ENCODE measurements at places on chromosomes 4 and X.
A peak's percentile ranks its signal among the peaks of the same experiment; 100 is the strongest.

DNA sequence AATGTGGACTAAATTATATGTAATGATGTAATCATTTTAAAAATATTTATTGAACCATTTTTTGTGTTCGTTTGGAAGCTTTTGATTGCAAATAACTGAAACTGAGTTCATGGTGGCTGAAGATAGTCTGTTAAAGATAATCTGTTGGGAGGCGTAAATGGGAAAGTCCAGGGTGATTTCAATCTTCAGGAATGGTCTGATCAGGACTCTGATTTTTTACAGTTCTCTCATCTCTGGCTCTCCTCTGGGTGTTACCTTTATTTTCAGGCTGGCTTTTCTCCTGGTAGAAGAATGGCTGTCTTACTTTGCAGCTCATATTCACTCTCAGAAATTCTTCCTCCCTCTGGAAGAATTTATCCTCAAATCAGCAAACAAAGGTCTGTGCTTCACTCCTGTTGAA is 199.0 kb upstream of the LEF1 start:
- no peak for DNase-seq

DNA sequence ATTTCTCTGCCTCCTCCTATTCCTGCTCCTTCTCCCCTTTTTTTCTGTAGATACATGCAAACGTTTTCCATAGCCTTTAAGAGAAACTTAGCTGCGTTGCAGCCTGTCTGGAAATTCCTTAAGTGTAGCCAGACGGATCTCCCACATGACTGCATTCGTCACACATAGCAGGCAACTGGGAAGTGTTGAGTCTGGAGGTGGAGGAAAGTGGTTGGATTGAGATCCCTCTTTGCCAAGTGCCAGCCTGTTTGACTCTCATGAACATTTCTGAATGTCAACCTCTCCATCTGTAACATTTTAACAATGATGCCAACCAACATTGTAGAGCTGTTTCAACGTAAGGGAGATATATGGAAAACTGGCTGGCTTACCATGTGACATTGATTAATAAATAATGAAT is 45.1 kb upstream of the FAM9A start:
- DNase-seq, result no peak

DNA sequence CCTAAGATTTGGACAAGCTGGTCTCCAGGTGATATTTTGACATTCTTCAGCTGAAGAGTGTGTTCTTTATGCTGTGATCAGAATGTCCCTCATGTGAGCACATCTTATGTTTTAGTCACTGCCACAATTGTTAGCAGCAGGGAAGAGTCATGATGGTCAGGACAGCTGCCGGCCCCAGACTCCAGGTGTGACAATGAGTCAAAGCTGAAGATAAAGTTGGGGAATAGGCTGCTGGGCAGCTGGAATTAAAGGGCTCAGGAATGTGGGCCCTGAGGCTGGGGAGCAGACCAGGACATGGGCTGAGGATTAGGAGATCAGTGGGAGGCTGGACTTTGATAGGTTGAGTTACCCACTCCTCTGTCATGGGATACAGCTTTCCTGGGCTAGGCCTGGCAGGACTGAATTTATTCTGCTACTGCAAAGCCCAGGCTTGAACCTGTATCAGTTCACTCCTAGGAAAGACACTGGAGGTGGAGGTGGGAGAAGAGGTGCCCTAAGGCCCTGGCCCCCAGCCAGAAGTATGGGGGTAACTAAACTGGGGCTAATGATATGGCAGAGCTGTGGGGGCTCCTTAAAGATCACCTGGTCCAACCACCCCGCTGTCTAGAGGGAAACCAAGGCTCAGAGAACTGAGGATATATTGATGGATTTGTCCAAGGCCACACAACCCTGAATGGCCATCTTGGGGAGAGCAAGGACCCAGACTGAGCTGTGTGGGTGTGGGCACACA is 119.5 kb downstream of the PJA1 start:
- no peak for DNase-seq

GRCh38 chr4:128876200-128876599 is 66.7 kb downstream of the JADE1 start:
- no peak for DNase-seq

GRCh38 chr4:186554914-186555827 is at the start of gene MTNR1A:
Gene MTNR1A, minus strand, starts transcription at chr4:186555567. Its CDS starts 202 bp downstream, at chr4:186555365.
- peak; percentile 6 for DNase-seq

- peak; percentile 27 for DNase-seq
Observed at GRCh38 chrX:37332987-37333658, 16.0 kb upstream of the PRRG1 start.

- no peak for DNase-seq
Observed at GRCh38 chr4:165609653-165610052, 230.8 kb downstream of the CPE start.

DNA sequence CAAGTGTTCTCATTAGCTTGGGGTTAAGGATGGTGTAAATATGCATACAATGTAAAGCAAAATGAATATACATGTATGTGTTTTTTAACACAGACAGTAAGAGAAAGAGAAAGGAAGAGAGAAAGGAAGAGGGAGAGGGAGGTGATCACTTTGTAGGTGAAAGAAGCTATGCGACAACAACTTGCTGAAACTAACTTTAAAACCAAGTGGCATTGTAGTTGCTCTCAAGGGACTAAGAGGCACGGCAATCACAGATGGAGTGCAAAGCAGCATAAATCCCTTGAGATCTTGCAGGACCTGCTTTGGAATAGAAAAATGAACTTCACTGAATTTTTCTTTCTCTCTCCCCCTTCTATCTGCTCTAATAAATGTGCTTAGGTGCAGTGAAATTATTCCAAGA is 1665.0 kb upstream of the TENM3 start:
- no peak for DNase-seq

Data from fibroblast of pulmonary artery (primary cell).